ENCODE measurements at places on chromosomes 13 and 19.

- DNase-seq, result no peak
Observed at GRCh38 chr13:106681536-106681935, 113.6 kb upstream of the ARGLU1 start.

GRCh38 chr13:110835721-110836604, 78.9 kb downstream of the ANKRD10 start:
- DNase-seq, result no peak

GRCh38 chr19:10289167-10289835, 451 bp upstream of the ICAM5 start:
- peak; percentile 60 for DNase-seq

DNA sequence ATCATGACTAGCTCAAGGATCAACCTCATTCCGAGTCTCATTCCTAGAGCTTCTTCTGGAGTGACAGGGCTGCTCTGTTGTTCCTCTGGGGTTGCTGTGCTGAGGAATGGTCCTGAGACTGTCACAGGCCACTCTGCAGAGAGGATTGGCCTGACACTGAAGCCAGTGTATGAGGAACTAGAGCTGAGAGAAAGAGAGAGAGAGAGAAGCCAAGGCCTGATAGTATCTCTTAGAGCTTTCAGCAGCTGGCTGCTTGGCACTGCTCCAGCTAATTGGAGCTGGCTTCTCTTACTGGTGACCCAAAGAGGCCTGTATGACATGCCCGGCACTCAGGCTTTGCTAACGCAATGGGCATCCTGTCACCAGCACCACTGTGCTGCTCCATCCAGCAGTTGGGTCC, 73.4 kb upstream of the FLT1 start:
- peak; percentile 38 for DNase-seq

GRCh38 chr19:13599681-13600080, 93.4 kb upstream of the CACNA1A start:
- DNase-seq, result no peak

- no peak for DNase-seq
Observed at GRCh38 chr13:56720841-56721240, 419.9 kb upstream of the PRR20A start.

GRCh38 chr19:38076337-38076736, 147.7 kb downstream of the DPF1 start:
- DNase-seq, result no peak
